ENCODE measurements at places on chromosomes 7 and 10.

DNA sequence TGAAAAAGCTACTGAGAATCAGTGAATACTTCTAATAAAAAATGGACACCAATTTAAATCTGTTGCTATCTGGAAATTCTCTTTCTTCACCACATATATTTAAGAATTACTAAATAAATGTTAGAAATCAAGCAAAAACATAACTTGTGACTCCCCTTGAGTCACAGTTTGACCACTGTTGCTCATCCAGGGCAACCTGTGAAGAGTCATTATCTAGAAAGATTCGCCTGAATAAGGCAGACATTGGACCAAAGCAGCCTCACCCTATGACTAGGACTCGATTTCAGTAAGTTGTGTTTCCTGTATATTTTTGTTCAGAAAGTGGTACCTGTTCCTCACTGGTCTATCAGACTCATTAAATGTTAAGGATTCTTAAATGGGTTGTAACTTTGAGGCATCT lies 572.4 kb downstream of the ATRNL1 start:
- DNase-seq, result no peak

- no peak for DNase-seq
These were observed 15.2 kb upstream of the CAMK1D start for GRCh38 chr10:12334186-12334530.

DNA sequence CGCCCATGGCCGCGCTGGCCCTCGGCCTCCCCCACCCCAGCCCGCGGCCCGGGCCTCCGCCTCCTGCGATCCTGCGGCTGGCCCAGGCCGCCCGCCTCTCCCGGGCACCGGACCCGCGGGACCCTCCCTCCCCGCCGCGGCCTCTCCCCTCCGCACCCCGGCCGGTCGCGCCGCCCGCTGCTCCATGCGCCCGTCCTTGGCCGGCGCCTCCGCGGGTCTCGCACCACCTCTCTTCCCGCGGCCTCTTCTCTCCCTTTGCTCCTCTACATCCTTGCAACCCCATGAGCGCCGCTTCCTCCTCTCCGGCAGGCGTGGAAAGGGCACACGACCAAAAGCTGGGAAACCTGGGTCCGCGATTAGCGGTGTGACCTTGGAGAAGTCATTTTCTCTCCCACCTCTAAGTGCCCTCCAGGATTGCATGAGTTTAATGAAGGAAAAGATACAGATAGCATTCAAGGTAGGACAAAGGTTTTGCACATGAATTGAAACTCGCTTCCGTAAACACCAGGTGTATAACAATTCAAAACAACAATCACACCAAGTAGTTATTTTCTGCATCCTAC lies 448 bp upstream of the SRPK2 start:
- DNase-seq, result peak; percentile 47

- DNase-seq, result no peak
These were observed 21.5 kb downstream of the CYP26A1 start for GRCh38 chr10:93095225-93095624.

DNA sequence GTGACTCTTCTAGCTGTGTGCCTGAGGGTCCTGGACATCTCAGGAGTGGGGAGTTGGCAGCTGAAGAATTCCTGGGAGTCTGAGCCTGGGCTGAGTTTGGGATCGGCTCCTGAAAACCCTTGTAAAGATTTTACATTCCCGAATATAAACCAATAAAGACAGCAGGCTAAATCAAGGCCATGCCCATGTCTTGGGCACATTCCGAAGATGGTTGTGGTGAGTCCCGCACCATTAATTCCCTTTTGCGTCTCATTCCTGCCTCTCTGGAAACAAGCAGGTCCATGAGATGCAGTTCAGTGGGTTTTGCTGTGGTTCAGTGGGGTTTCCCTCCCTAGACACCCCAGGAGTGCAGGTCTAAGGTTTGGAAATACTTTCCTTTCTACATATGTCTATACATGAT lies 90.9 kb downstream of the COL26A1 start:
- no peak for DNase-seq

DNA sequence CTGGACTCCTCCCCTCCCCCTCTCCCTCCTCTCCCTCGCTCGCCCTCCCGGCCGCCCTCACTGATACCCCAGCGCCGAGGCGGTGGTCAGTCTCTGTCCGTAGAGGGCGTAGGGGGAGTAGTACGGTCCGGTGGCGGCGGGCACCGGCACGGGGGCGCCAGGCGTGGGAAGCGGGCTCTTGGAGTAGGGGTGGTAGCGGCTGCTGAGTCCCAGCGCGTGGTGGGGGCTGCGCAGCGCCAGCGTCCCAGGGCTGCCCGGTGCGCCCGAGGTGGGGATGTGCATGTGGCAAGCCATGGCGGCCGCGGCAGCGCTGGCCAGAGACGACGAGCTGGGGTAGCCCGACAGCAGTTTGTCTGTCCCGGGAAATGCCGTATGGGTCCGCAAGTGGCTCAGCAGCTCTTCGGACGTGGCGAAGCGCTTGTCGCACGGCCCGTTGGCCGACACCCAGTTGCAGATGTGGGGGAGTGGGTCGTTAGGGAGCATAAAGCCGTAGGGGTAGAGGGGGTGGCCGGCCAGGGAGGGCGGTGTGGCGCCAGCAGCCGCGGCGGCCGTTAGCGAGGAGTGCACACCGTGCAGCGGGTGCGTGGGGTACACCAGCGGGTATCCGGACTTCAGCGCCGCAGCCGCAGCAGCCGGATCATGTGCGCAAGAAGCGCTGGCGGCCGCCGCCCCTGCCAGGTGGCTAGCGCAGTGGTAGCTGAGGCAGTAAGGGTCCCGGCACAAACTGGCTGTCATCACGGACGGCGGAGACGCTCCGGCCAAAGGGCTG lies 2.7 kb downstream of the ZNF503 start:
- DNase-seq, result no peak

GRCh38 chr10:44024356-44025116 lies 360.4 kb downstream of the CXCL12 start:
- DNase-seq, result no peak

DNA sequence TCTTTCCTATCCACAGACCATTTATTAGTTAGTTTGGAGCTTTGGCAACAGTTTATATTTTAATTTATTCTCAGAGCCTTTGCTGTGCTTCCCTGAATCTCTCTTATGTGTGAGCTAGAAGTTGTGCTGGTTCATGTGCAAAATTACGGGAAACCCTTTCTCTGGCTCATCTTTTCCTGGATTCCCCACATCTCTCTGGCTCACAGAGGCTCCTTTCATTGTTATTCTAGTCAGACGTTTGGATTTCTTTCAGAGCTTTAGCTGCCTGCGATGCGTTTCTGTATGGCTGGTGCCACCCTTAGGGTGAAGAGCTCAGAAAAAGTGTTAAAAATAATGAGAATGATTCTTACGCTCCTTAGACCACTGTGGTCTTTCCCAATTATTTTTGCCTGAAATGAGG lies 53.3 kb downstream of the TPST1 start:
- DNase-seq, result no peak

DNA sequence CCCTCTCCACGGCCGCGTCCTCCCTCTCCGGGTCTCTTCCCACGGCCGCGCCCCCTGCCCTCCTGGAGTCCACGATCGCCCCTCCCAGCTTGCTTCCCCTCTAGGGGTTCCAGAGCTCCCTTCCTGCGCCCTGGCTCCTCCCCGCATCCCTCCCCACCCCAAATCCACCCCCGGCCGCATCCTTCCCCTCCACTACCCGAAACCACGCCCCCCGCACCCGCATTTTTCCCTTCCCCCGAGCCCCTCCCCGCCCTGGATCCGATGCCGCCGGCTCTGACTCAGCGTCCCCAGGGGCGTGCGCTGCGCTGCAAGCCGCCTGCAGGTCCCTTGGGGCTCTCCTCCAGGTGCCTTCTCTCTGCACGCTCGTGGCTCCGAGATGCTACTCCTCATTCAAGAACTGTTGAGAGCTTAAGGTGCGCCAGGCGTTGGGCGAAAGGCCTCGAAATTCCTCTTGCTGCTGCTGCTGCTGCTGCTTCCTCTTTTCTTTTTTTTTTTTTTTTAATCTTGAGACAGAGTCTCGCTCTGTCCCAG lies 372 bp upstream of the TMEM130 start:
- DNase-seq, result peak; percentile 35

DNA sequence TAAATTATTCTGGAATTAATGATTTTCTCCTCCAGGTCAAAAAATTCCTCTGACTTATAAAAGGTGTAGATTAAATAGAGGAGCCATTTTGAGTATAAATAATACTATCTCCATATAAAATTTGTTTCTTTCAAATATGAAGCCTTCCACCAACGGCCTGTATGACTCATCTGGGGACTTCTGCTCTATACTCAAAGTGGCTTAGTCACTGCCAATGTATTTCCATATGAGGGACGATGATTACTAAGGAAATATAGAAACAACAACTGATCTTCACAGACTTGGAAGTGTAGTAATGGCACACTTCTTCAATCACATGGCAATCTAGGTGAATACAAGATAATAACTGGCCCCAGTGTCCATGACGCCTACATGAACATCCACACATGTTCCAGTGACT lies 335.6 kb upstream of the HGF start:
- no peak for DNase-seq

GRCh38 chr7:22630069-22630468 lies 96.9 kb upstream of the IL6 start:
- DNase-seq, result no peak

DNA sequence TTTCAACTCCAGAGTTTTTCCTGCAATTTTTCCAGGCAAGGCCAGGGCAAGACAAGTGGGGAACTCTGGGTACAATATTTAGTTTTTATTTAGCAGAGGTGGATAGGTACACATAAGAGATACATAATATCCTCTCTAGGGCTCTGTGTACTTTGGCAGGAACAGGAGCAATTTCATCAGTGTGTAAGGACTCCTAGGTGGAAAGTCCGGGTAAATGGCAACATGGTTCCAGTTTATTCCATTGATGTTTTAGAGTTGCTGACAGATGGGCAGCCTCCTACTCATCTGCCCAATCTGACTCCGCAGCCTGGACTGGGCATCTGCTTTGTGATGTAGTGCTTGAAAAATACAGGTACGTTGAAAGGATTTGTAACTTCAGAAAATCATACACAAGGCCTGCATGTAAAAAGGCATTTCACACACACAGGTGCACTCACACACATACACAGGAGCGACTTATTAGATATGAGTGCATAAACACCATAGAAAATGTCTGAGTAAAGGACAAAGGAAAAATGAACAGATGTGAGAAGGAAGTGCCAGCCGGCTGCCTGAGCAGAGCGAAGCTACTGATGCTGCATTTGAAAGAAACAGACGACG lies 5.7 kb downstream of the PON1 start:
- peak; percentile 31 for DNase-seq

- DNase-seq, result no peak
These were observed 149.4 kb downstream of the ZNF248 start for GRCh38 chr10:37707829-37708578.

GRCh38 chr10:118496525-118496924 lies 98.9 kb downstream of the PRLHR start:
- DNase-seq, result no peak

DNA sequence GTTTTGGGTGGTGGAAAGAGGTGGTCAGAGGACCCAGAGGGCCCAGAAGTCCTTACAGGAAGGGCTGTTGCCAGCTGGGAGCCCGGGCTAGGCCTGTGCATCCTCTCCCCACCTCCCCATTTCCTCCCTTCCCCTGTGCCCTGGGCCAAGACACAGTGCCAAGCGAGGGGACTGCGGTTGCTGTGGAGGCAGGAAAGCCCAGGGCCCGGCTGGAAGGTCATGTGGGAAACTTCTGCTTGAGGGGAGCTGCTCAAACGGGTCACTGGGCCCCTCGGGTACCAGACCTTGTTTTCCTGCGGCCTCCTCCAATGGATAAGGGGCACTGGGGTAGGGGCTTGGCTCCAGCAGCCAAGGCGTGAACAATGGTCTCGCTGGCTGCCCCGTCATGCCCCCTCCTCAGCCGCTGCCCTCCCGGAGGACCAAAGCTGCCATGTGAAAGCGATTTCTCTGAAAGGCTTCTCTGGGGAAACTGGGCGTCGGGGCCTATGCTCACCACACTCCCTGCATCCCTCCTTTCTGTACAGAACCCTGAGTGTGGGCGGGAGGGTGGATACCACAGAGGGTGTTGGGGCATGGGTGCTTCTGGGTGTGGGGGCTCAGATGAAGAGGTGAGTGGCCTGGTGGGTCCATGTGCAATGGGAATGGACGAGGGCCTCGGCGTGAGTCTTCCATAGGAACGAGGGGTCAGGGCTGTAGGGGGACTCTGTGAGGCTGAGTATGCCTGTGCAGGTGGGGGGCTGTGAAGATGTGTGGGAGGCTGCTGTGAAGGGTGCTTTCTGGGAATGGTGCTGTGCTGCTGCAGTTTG lies 135.3 kb downstream of the PTPN20 start:
- no peak for DNase-seq

- peak; percentile 84 for DNase-seq
These were observed 25.8 kb downstream of the KCTD7 start for GRCh38 chr7:66654275-66655112.

- DNase-seq, result no peak
These were observed 39.9 kb upstream of the MMD2 start for GRCh38 chr7:4998910-4999309.

- DNase-seq, result no peak
These were observed 81.4 kb downstream of the ABCB5 start for GRCh38 chr7:20696803-20697333.

DNA sequence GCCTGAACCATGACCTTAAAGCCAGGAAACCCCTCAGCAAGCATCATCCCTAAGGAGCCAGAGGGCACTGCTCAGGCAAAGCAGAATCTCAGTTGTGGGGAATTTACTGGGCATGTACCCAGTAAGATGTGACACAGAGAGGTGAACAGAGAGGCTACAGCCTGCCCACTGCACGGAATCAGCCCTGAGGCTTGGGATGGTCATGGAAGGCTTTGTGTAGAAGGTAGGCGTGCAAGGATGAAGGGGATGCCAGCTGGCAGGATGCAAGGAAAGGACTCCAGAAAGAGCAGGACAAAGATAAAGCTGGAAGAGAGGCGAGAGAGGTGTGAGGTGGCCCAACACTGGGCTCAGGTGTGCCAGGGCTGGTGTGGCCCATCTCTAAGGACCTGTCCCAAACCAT lies 2.4 kb upstream of the AIFM2 start:
- DNase-seq, result no peak

GRCh38 chr10:55449981-55450380 lies 649.0 kb upstream of the PCDH15 start:
- peak; percentile 30 for DNase-seq

DNA sequence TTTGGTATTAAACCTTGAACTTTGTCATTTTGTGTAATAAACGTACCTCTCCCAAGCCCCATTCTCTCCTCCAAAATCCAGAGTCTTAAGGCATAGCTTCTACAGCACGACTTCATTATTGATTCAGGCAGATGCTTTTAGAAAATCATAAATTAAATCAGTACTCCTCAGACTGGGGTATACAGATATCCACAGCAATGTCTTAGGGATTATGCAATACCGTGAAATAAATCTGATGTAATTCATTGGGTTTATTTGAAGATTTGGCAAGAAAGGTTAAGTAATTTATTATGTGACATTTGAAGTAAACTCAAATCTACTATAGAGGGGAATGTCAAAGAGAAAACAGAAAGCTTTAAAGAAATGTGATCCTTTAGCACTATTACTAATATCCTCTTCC lies 246.1 kb upstream of the PLXDC2 start:
- DNase-seq, result no peak

DNA sequence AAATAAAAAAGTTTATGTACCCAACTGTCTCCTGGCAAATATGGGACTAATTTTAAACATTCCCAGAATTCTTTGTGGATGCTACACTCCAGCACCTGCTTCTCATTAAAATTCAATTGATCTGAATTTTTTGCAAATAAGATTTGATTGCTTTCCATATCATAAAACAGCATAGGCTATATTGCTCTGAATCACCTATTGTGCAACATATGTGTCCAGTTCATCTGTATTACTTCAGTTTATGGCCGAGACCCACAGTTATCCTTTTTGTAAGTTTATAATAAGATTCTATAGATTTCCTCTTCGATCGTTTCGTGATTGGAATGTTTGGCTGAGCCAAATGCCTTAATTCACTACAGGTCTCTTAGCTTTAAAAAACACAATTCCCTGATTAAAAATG lies 351.1 kb downstream of the TFEC start:
- no peak for DNase-seq

Data from NCI-H748 treated with DMSO at 0.1 percent for 48 hours (cell line).